ENCODE measurements at places on chromosomes 12 and 14.

DNA sequence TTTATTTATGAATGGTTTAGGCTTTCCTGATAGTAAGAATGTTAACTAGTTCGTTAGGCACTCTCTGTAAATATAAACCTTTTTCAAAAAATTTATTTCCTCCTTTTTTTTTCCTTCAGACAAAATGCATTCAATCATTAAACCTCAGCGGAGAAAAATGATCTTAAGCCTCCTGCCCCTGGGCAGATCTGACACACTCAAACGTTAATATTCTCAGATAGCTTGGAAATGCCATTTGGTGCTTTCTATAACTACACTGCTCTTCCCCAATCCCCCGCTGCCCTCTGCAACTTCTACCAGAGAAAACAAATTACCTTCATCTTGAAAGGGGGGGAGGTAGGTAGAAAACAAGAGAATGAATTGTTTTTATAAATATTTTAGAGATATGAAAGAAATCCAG is 521.2 kb downstream of the MED13L start:
- DNase-seq = no peak

DNA sequence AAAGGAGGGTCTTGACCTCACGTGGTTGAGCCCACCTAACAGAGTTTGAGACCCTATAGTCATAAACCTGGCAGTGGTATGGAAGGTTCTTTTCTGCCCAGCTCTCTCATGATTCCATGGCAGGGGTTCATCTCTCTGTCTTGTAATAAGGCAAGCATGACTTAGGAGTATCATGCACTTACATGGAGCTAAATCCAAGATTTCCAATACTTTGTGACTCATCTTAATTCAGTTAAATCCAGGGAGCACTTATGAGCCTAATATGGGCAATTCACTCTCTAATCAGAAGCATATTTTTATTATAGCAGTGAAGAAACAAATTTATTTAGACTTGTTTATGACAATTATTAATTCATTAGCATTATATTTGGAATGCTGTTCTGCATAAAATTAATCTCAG is 131.8 kb upstream of the CPSF6 start:
- no peak for DNase-seq

DNA sequence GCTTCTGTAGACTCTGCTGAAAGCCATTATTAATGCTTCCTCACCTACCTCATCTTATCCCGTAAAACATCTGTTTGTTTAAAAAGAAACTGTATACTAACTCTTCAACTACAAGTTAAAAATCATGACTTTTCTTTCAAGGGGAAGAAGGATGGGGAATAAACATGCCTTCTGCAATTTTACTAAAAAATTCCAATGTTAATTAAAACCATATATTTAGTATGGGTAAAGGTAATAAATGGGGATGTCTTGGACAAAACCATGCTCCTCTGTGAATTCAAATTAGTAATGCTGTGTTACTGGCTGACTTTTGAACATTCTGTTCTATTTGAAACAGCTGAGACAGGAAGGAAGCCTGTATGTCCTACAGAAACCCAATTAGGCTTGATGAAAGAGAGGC is 311.1 kb upstream of the DIO2 start:
- DNase-seq = no peak

- DNase-seq = no peak
These were observed 56.5 kb downstream of the HCAR2 start for GRCh38 chr12:122646517-122647217.

- DNase-seq = peak; percentile 84
These were observed 291.8 kb downstream of the ERC1 start for GRCh38 chr12:1282670-1283315.

Measured in right hindlimb (tissue), 1 donor.